ENCODE measurements at places on chromosomes 3 and 15.

GRCh38 chr15:49308686-49309085, 114.4 kb upstream of the FGF7 start:
- H3K27me3 ChIP-seq = no peaks in the 10 kb centered on the region
- no peak overlapping the region for H3K4me3 ChIP-seq
- no peak overlapping the region for H3K27ac ChIP-seq
- DNase-seq = no peak
- no peaks in the 10 kb centered on the region for H3K4me1 ChIP-seq

GRCh38 chr3:54185740-54186139, 63.4 kb downstream of the CACNA2D3 start:
- H3K4me3 ChIP-seq = no peak overlapping the region
- H3K27ac ChIP-seq = no peak overlapping the region
- no peaks in the 10 kb centered on the region for H3K36me3 ChIP-seq
- no peak for DNase-seq
- H3K27me3 ChIP-seq = no peaks in the 10 kb centered on the region
- no peaks in the 10 kb centered on the region for H3K4me1 ChIP-seq

GRCh38 chr15:43748376-43748775, 2.1 kb downstream of the PDIA3 start:
- H3K27me3 ChIP-seq = no peaks in the 10 kb centered on the region
- H3K27ac ChIP-seq = peak overlapping the region; percentile 96
- peaks cover 43% of the 10 kb centered on the region for H3K4me1 ChIP-seq
- peak; percentile 29 for DNase-seq
- H3K4me3 ChIP-seq = peak overlapping the region; percentile 96

- H3K27ac ChIP-seq = no peak overlapping the region
- H3K4me1 ChIP-seq = no peaks in the 10 kb centered on the region
- H3K36me3 ChIP-seq = no peaks in the 10 kb centered on the region
Observed at GRCh38 chr3:106392915-106393314, 524.1 kb upstream of the CBLB start.

- H3K4me3 ChIP-seq = no peak overlapping the region
- DNase-seq = peak; percentile 12
- H3K27ac ChIP-seq = peak overlapping the region; percentile 19
- no peaks in the 10 kb centered on the region for H3K36me3 ChIP-seq
- H3K4me1 ChIP-seq = no peaks in the 10 kb centered on the region
- no peaks in the 10 kb centered on the region for H3K27me3 ChIP-seq
Observed at GRCh38 chr3:123282461-123282860, 80.7 kb downstream of the SEC22A start.

DNA sequence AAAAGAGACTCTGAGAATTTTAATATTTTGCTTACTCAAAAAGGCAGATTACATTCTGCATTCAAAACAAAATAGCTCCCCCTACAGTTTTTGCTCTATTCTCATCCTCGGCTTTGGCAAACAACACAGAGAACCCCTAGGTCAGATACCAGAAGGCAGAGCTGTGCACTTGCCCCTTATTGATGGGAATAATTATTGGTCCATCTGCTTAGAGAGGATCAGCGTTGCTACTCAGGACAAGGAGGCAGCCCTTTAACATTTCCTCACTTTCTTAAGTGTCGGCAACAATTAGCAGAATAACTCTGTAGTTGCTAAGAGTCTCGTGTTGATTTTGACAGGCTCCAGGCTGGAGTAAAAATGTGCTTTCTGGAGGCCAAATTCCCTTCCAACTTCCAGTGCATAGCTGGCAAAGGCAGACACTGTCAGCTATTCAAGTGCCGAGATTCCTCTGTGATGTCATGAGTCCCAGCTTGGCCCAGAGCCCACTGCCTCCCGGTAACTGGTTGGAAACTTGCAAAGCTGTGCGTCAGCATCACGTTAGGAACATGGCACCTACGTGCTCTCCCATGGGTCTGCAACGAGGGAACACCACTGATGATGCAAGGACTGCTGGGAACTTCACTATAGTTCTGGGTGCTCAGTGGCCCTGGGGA, 482.7 kb upstream of the ADAMTS9 start:
- no peak for DNase-seq
- H3K4me3 ChIP-seq = no peak overlapping the region
- H3K27me3 ChIP-seq = no peaks in the 10 kb centered on the region
- no peak overlapping the region for H3K27ac ChIP-seq
- H3K4me1 ChIP-seq = no peaks in the 10 kb centered on the region
- H3K36me3 ChIP-seq = no peaks in the 10 kb centered on the region
